A549 treated with CORT108297 at 1 μM for 4 hours (cell line): ENCODE measurements at places on chromosomes 4 and X. TPM values are rescaled to one million over a fixed set of nuclear protein-coding genes. Genes with fewer than 3 reads are reported as not detected.

S100P gene
- total RNA-seq, result 32.2 to 75.0 TPM (median 64.2 TPM) in 5 replicates

TMPRSS11F gene
- not detected in 5 replicates for total RNA-seq

MPP1 gene
- 16.7 to 17.9 TPM (median 17.5 TPM) in 5 replicates for total RNA-seq

CFI gene
- total RNA-seq, result 0.46 to 0.81 TPM (median 0.63 TPM) in 5 replicates
